ENCODE measurements at places on chromosomes 7 and 10.

DNA sequence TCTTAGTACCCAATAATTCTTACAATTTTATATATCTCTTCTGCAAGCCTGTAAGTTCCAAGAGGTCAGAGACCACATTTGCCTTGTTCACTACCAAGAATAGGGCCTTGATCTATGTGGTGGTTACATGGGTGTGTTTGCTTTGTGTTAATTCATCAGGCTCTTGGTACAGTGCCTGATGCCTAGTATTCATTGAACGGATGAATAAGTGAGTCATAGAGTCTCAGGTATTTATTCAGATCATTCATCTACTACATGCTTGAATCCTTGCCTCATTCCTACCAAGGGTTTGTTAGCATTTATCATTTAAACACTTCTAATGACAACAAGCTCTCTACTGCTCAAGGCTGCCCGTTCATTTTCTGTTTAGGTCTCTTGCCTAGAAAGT is 11.3 kb upstream of the SGPL1 start:
- DNase-seq: no peak

DNA sequence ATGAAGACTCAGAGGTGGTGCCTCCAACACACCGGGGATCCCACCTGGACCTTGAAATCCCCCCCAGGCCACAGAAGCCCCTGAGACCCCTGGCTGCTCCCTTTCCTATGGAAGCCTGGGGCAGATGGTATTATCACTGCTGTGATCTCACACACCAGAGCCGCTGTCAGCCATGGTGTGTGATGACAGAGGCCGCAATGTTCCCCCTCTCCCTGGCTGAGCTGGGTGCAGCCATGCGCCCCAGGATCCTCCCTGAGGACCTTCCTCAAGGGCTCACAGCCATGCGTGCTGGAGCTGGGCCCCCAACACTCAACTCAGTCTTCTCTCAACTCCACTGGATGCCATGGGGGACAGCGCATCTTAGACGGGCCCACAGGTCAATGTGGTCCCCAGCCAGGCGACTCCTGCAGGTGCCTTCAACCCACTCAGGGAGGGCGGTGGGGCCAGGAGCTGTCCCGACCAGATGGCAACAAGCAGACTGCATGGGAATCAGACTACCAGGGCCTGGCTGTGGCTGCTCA is 44.9 kb downstream of the VIPR2 start:
- peak; percentile 0 for DNase-seq

GRCh38 chr7:90698616-90699015 is 102.5 kb downstream of the CDK14 start:
- DNase-seq: no peak

- DNase-seq: no peak
These were observed 44.8 kb upstream of the CUX1 start for GRCh38 chr7:101772508-101773211.

GRCh38 chr7:111558991-111559390 is 3.3 kb downstream of the IMMP2L start:
- no peak for DNase-seq

DNA sequence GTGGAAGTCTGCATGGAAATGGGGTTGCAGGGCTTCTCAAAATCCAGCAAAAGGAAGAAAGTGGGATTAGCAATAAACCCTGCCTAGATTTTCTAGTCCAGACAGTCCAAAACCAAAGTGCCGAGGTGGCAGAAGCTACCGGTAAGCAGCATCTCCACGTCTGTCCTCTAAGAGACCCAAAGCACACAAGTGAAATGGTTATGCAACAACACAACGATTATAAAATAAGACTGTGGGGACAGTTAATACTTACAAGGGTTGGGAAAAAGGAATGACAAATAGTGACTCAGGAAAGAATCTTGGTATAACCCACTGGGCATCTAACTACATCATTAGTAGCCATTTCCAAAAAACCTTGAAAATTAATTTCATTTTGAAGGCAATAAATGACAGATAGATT is 24.7 kb downstream of the CREB3L2 start:
- DNase-seq: no peak

DNA sequence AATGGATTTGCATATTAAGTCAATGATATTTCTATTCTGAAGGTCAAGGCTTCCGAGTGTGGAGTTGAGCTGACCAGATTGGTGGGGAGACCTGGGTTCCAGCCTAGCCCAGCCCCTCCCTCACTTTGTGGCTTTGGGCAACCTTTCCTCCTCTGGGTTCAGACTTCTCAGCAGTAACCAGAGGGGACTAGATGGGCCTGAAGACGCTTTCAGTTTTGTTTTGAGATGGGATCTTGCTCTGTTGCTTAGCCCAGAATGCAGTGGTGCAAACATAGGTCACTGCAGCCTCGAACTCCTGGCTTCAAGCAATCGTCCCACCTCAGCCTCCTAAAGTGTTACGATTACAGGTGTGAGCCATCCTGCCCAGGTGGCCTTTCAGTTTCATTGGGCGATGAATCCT is 68.1 kb upstream of the LEP start:
- no peak for DNase-seq

GRCh38 chr7:147777309-147777708 is 813.3 kb upstream of the C7orf33 start:
- DNase-seq: no peak

DNA sequence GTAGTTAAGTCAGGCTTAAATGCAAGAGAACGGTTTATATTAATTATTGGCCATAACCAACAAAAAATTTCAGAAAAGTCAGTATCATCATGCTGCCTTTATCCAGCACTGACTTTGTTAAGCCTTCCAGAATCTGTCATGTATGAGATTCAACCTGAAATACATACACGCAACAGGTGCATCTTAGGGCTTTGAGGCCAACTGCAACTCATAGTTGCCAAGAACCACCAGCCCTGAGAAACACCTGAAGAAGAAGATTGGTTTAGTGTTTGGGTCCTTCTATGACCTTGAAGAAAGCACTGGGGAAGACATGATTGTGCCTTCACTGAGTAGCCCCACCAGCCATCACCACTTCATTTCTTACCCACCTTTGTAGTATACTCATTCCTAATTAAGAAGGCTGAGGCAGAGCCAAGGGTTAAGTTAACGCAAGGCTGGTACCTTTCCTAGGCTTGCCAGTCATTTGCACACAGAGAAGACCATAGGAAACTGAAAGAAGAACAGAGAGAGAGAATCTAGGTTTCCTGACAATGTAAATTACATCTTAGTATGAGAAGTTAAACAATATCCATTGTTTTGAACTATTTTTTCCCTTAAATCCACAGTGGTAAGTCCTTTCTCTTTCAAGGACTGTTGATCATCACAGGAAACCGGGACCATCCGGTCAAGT is 200.1 kb upstream of the PRKCQ start:
- no peak for DNase-seq

DNA sequence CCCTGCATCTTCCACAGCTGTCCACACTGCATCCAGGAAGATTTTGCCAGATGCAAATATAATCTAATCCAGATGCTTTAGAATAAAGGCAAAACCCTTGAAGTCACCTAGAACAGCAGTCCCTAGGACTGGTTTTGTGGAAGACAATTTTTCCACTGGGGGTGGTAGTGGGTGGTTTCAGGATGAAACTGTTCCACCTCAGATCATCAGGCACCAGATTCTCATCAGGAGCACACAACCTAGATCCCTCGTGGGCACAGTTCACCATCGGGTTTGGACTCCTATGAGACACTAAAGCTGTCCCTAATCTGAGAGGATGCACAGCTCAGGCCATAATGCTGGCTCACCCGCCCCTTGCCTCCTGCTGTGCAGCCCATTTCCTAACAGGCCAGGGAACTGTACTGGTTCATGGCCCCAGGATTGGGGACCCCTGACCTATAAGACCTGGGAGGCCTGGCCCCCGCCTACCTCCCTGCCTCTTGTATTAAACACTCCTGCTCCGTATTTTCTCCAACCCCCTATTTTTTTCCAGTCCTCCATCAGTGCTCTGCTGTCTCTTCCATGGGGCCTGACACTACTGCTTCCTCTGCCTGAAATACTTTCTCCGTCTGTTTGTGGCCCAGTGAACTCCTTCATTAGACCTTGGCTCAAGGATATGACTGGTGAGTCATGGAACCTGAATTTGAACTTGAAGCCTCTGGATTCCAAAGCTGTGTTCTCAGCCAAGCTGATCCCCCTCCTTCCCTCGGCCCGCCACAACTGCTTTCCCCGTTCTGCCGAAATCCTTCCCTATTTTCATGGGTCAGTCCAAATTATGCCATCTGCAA is 79.9 kb upstream of the RHEB start:
- no peak for DNase-seq

- no peak for DNase-seq
These were observed 1009.2 kb downstream of the SORCS3 start for GRCh38 chr10:105650306-105650705.

DNA sequence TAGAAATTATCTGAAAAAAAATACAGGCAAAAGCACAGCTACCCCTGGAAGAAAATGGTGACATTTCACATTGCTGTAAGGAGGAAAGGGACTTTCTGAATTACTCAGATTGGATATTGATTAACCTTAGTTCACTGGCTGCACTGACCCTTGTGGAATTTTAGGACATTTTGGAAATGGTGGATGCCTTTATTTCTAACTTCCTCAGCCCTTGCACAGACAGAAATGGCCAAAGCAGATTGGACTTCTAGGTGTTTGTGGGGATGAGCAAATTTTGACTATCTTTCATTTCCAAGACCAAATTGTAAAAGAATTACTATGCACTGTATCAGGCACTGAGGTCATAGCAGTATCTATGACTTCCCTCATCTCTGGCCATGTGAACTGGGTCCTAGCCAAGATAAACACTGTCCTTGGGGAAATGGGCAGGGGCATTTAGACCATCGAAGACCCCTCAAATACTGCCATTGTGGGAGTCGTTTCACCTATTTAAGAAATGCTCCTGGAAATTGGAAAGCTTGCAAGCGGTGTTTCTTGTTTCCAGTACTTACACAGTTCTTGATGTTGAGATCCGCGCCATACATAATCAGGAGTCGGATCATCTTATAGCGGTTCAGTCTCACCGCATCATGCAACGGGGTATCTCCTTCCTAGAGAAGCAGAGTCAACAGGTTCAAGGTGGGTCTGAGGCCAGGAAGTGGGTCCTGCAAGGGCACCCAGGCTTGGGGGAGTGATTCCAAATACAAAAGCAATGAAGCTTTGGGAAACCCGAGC is 5.7 kb downstream of the ANKRD1 start:
- no peak for DNase-seq

- peak; percentile 90 for DNase-seq
These were observed 223.8 kb downstream of the ZMYND11 start for GRCh38 chr10:359093-359492.

- DNase-seq: no peak
These were observed 184.5 kb upstream of the CXCL12 start for GRCh38 chr10:44569193-44570091.

DNA sequence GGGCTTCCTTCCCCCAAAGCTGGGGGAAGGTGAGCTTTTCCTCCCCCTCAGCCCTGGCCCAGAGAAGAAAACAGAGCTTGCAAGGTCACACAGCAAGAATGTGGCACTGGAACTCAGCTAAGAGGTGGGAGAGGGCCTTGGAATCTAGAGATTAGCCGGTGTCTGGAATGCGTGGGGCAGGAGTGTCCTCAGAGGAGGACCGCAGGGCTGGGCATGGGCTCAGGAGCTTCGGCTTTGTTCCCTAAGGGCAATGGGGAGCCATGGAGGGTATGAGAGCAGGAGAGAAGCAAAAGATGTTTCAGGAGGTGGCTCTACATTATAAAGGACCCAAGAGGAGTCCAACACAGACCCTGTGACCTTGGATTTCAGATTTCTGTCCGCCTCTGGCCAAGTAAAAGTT is 127.2 kb upstream of the TNRC18 start:
- DNase-seq: no peak

DNA sequence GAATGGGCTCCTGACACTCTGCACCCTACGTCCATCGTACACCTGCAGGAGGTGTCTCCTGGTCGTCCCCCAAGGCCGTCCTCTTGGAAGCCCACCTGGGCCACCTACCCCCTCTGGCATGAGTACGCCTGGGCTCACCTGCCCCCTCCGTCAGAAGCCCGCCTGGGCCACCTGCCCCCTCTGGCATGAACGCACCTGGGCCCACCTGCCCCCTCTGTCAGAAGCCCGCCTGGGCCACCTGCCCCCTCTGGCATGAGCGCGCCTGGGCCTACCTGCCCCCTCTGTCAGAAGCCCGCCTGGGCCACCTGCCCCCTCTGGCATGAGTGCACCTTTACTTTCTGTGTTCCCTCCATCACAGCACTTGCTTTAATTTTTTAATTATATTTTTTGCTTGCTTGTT is 401.2 kb downstream of the PTPRN2 start:
- DNase-seq: no peak

- no peak for DNase-seq
These were observed 18.4 kb downstream of the LRRC27 start for GRCh38 chr10:132350391-132350790.

GRCh38 chr7:1359681-1360485 is 99.4 kb downstream of the MICALL2 start:
- DNase-seq: no peak

DNA sequence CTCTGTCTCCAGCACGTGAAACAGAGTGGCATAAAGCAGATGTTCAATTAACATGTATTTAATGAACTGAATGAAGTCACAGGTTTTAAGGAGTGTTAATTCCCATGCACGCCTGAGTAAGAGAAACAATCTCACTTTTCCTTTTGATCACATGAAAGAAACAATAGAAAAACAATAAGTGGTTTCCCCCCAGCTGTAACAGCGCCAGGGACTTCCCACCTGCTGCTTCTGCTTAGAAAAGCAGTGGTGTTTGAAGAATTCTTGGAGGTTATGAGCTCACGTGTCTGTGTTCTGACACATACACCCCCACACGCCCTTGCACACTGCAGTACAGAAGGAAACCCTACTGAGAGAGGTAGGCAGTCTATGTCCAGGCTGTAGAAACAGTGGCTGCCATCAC is 51.3 kb upstream of the FRMD4A start:
- DNase-seq: no peak

GRCh38 chr10:95530561-95530960 is 30.6 kb downstream of the SORBS1 start:
- DNase-seq: no peak

DNA sequence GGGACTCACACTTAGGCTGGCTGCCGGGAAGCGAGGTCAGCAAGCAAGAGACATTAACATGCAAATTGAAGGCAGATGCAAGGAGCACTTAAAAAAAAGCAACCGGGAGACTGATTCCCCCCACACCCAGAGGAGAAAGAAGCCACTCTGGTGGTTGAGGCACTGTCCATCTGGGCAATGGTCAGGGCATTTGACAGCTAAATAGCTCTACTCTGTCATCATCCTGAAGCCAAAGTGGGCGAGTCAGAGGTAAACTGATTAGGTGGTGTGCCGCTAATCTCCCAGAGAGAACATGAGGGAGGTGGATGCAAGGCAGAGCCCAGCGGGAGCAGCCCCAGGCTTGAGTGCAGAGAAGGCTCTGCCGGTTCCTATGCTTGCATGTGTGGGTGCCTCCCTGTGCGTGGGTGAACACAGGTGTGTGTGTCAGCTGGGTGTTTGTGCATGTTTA is 100.6 kb downstream of the PLXNA4 start:
- no peak for DNase-seq

- DNase-seq: no peak
These were observed 54.9 kb upstream of the TMEM273 start for GRCh38 chr10:49243139-49243538.

DNA sequence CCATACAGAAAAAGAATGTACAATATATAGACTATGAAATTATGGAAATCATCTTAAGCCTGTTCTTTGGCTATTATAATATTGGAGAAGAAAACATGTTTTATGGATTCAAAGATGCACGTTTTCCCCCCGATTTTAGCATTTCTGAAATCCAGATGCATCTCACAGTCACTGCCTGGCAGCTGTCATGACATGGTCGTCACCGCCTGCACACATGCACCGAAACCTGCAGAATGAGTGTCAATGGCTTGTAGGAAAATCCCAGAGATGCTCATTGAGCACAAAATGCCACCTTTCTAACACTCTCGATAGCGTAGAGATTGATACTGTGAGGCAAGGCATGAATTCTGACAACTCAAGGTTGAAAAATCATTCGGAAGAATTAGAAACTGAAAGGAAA is 115.5 kb downstream of the TAF3 start:
- no peak for DNase-seq
